Mammary microvascular endothelial cell (primary cell): ENCODE measurements at places on chromosomes 7 and 10. TPM values are rescaled to one million over a fixed set of nuclear protein-coding genes. Genes with fewer than 3 reads are reported as not detected.

Gene DKK1
- 148 and 166 TPM in 2 replicates for total RNA-seq

Gene TMEM184A
- total RNA-seq = 0.07 and 0.25 TPM in 2 replicates

Gene KCND2
- 0.05 TPM in 1 of 2 replicates, not detected in the other for total RNA-seq

Gene NME8
- not detected in 2 replicates for total RNA-seq

Gene CYP3A7
- total RNA-seq = not detected in 2 replicates
